ENCODE measurements at places on chromosomes 2 and 18.

DNA sequence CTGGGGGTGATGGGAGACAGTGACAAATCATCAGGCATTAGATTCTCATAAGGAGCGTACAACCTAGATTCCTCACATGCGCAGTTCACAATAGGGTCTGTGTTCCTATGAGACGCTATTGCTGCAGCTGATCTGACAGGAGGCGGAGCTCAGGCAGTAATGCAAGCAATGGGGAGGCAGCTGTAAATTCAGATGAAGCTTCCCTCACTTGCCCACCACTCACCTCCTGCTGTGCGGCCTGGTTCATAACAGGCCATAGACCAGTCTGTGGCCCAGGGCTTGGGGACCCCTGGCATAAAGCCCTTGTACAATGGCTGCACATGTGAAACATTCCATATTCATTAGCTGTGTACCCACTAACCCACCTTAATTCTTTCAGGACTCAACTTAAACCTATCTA, 18.0 kb downstream of the NMUR1 start:
- no peak for DNase-seq

DNA sequence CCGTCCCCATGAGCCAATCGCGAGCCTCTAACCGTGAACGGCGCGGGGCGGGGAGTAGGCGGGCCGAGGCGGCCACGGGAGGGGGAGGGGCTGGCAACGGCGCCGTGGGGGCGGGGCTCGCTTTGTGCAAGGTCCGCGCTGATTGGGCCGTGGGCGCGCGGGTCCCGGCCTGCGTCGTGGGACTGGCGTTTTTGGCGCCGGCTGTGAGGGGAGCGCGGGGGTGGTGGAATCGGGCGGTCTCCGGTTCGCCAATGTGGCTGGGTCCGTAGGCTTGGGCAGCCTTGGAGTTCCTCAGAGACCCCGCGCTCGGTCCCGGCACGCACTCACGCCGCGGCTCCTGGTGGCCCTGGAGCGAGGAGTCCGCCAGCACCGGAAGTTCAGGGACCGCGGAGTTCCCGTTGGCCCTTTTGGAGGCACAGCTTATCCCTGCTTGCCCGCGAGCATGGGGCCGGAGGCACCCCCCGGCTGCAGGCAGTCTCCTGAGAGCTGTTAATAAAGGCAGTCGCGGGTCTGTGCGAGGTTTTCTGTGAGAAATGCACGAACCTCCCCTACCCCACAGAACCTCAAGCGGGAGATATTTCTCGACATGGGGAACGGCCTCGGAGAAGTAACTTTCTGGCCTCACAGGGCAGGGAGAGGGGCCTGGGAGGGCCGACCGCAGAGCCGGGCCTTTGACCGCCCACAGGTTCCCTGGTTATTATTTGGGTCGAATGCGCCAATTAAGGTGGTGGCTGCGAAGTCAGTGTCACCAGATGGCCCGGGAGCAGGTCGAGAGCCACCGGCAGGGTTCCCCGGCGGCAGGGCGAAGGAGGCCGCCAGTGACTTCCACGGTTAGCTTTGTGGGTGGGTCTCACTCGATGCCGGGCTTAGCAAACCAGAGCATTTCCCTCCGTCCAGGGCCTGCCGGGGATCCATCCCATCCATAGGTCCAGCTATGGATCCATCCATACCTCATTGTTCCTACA, 574 bp upstream of the NCL start:
- peak; percentile 98 for DNase-seq

- DNase-seq, result no peak
Observed at GRCh38 chr2:69185807-69186206, 172.8 kb downstream of the ANTXR1 start.

- no peak for DNase-seq
Observed at GRCh38 chr2:149488706-149489440, 98.7 kb downstream of the MMADHC start.

DNA sequence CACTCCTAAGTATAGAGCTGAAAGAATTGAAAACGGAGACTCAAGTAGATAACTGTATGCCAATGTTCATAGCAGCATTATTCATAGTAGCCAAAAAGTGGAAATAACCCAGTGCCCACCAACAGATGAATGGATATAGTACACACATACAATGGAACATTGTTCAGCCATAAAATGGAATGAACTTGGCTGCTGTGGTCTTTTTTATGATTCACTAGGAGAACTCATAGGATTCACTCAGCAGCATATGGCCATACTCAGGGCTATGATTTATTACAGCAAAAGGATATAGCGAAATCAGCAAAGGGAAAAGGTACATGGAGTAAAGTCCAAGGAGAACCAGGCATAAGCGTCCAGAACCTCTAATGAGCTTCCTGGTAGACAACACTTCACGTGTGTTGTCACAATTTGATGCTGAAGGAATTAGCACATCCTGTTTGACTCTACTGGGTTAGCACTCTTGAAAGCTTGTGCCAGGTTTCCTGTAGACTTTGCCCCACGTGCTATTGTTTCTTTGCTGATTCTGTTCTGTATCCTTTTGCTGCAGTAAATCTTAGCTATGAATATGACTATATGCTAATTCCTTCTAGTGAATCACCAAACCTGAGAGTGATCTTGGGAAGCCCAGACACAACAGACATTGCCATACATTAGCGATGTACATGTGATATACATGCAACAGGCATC, 15.7 kb downstream of the SPC25 start:
- DNase-seq, result no peak

- DNase-seq, result no peak
Observed at GRCh38 chr2:165182029-165182428, 21.8 kb downstream of the SCN3A start.

- no peak for DNase-seq
Observed at GRCh38 chr18:39215920-39216319, 1650.3 kb upstream of the CELF4 start.

- no peak for DNase-seq
Observed at GRCh38 chr2:33336036-33336625, 140.3 kb upstream of the RASGRP3 start.

DNA sequence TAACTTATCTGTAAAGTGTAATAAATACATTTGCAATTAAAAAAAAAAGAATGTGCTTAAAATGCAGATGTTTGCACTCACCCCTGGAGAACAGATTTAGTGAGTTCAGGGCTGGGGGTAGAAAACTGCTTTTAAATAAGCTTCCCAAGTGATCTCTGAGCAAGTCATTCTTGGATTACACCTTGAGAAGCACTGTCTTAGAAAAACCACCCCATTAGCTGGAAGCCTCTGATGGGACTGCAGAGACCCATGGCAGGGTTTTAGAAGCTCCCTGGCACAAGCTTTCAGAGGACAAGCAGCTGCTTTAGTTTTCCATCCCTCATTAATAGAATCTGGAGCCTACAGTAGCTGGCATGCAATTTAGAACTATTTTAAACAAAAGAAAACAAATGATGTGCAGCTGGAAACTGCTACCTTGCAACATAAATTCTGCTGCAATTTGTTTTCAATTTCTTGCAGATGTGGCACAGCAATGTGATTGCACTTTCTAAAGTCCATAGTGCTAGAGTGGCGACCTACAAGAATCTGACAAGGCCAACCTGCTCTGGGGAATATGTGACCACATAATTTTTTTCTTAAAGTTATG, 141.5 kb downstream of the CDC42EP3 start:
- DNase-seq, result no peak

DNA sequence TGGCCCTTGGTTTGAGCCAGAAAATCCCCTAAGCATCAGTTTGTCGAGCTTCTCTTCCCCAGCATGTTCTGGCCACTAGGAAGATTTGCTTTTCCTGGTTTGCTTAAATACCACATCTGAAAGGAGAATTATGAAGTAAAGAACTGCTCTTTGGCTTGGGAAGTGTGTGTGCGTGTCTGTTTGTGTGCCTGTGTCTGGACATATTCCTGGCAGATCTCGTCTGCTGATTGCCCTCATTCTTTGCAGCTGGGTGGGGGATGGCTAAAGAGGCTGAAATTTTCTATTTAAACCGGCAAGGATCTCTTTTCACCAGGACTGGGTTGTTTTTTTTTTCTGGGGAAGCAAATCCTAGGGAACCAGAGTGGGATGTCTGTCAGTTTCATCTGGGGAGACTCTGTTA, 57.3 kb upstream of the MBOAT2 start:
- no peak for DNase-seq

GRCh38 chr2:42953216-42953615, 160.8 kb upstream of the HAAO start:
- DNase-seq, result no peak

DNA sequence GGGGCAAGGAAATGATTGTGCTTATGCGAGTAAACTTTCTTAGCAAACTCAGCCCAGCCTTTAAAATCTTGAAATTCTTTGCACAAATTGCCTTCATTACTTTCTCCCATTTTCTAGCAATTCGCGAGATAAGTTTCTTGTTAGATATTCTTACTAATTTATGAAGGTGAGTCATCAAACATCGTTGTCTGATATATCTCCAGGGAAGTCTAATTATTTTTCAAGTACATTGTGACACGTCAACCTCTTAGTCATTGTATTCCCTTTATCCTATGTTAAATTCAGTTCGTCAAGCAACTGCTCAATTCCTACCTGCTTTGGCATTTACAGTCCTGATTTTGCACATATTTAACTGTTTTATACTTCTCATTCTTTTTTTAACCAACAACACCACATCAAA, 854.5 kb upstream of the CRIM1 start:
- DNase-seq, result no peak

GRCh38 chr2:121858369-121858768, 102.9 kb downstream of the TSN start:
- no peak for DNase-seq

- DNase-seq, result no peak
Observed at GRCh38 chr2:120945091-120945490, 209.4 kb downstream of the GLI2 start.

DNA sequence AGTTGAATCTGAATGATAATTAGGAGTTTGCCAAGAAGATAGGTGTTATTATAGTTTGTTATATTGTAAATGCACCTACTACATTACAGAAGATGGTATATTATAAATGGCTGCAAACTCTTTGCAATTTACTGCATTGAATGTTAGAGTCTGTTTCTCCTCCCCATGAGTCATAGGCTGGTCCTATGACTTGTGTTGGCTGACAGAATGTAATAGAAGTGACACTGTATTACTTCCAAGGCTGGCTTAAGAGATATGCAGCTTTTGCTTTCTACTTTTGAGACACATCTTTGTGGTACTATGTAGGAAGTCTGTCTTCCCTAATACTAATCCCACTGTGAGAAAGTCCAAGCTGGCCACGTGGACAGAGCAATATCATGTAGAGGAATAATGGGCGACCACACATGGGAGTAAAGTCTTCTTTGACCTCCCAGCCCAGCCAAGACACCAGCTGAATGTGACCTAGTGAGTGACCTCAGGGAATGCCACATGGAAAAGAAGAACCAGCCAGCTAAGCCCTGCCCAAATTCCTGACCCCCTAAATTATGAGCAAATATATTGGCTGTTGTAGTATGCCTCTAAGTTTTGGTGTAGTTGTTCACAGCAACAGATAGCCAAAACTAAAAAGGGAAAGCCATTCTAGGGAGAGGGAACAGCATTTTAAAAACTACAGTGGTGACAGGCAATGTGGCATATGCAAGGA, 6.8 kb upstream of the DDX1 start:
- DNase-seq, result no peak

DNA sequence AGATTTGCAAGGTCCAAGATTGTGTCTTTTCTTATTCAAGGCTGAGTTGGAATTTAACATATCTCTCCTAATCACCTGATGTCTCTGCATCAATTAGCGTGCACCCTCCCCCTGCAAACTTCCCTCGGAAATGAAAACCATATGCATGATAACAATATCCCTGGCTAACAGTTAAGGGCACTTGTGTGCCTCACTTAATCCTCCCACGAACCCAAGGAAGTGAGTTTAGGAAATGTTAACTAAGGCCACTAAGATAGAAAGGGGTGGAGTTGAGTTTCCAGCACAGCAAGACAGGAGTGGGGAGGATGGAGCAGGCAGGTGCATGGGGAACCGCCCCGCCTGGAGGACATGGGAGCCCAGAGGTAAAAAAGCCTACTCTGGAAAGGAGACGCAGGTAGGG, 52.4 kb upstream of the PTMA start:
- no peak for DNase-seq

DNA sequence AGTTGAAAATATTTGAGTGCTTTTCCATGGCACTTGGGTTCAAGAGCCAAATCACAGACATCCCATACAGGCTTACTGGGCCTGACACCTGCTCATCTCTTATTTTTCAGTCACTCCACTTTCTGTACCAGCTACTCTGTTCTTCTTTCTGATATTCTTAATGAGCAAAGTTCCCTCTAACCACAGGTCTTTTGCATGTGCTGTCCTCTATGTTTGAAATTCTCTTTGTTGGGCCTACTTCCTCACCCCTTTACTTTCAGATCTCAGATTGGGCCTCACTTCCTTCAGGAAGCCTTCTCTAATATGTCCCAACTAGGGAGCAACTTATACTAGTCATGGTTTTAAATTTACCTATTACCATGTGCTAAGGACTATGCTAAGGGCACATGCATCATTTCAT, 81.8 kb upstream of the RBMS1 start:
- no peak for DNase-seq

Data from stimulated activated naive CD4-positive, alpha-beta T cell treated with Interleukin-2 at 50 U/mL for 16 hours (primary cell).